ENCODE measurements at places on chromosomes 4 and X.

- DNase-seq: no peak
Measured at GRCh38 chrX:29634516-29634915, 580.8 kb upstream of the MAGEB2 start.

DNA sequence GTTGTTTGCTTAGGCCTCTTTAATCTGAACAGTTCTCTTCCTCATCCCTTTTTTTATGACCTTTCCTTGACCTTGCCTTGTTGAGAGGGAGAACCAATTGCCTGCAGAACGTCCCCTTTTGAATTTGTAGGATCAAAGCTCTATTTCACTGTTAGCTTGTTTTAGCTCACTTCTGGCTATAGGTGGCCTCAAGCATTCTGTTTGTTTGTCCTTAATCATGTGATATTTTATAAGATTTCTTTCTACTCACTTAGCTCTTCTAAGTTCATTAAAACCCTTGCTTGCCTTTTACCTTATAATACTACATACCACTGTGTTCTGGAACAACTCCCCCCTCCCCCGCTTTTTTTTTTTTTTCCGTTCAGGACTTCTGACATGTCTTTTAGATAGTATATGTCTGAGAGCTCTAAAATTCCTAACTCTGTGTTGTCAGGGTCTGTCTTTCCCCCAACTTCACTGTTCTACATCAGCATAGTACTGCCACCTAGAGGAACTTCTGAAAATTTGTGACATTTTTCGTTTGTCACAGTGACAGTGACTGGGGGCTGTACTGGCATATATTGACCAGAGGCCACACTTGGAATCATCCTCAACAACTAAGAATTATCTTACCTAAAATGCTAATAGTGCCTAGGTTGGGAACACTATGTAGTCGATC, 128.5 kb downstream of the LARP7 start:
- no peak for DNase-seq

DNA sequence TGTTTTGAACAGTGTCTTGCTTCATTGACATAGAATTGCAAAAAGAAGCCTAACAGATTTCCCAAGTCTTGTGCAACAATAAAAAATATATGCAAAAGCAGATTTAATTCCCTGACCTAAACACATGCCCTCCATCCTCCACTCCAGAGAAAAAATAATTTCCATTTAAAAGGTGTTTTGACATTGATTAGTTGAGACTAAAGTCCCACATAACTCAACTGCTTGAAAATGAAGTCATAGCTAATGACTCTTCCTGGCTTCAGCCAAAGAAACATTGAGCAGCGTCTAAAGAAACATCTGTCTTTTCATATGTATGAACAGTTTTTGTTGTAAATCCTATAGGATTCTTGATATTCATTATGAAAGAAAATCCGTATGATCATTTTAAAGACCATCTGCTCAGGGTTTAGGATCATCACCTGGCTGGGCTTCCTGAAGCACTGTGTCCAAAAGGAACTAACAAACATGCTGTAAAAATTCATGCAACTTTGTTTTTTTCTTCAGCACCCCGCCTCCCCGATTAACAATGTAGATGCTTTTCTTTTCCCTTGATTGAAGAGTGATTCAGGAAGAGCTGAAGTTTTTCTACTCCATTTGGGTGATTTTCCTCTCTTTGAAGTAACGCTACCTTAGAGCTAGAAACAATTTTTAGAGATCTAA, 273.4 kb downstream of the HS3ST1 start:
- no peak for DNase-seq

- no peak for DNase-seq
Measured at GRCh38 chr4:21991050-21991449, 42.5 kb upstream of the KCNIP4 start.

DNA sequence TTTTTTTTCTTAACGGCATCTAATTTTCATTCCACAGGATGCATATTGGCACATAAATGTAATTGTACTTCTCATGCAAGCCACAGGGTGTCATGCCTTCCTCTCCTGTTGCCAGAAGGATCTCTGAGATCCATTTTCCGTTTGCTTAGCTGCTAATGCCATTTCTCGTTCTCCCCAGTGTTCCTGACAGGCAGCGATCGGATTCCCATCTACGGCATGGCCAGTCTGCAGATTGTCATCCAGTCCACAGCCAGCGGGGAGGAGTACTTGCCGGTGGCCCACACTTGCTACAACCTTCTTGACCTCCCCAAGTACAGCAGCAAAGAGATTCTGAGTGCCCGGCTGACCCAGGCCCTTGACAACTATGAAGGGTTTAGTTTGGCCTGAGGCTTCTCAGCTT, 8.9 kb upstream of the NAP1L5 start:
- DNase-seq: no peak

All from stimulated activated CD8-positive, alpha-beta memory T cell treated with anti-CD3 and anti-CD28 coated beads, Interleukin-15, amount 100 ng/mL, for 4 hours (primary cell).